ENCODE measurements at places on chromosomes 4 and X. TPM values are rescaled to one million over a fixed set of nuclear protein-coding genes. Genes with fewer than 3 reads are reported as not detected.

- DNase-seq = no peak
These were observed 362.0 kb upstream of the CT83 start for GRCh38 chrX:116824785-116825184.

GRCh38 chr4:103778221-103778620, 58.4 kb upstream of the TACR3 start:
- no peak for DNase-seq

- DNase-seq = no peak
These were observed 146.6 kb upstream of the PBDC1 start for GRCh38 chrX:76026292-76026691.

Gene XPNPEP2
- total RNA-seq = 6.6 TPM

Gene CLDN22
- total RNA-seq = not detected
